ENCODE measurements at places on chromosomes 3 and 15.
A peak's percentile ranks its signal among the peaks of the same experiment; 100 is the strongest.

- no peak for DNase-seq
Observed at GRCh38 chr3:34475851-34476250, 677.4 kb downstream of the PDCD6IP start.

- no peak for DNase-seq
Observed at GRCh38 chr3:42638339-42638842, 15.1 kb upstream of the ZBTB47 start.

- DNase-seq, result no peak
Observed at GRCh38 chr3:122893754-122894668, 99.1 kb downstream of the SLC49A4 start.

GRCh38 chr3:133096900-133097613, 58.9 kb downstream of the TMEM108 start:
- no peak for DNase-seq

DNA sequence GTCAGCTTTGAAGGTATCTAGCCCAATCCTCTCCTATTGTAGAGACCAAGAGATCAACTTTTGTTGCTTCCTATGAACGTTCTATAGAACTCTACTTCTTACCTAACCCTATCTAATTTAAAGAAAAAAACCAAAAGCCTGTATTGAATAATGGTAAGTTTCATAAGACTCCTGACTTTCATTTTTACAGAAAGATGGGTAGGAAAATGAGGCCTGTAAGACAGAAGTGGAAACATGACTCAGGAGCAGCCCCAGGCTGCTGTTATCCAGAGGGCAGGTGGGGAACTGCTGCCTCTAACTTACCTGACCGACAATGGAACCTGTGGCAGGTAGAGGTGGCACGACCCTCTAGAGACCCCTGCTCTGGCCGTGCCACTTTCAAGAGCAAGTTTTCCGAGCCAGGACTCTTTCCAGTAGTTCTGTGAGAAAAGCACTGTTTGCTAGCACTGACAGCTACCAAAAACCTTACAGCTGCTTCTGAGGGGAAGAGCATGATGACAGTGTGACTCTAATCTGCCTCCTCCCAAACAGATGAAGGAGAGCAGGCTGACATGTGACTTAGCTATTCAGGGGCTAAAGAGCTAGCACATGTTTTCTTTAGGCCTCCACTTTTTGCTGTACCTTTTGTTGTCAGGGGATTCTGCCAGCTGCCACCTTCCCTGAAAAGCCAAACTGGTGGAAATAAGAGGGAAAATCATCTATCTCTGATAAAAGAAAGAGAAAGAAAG, 17.5 kb downstream of the POPDC2 start:
- DNase-seq, result peak; percentile 58

DNA sequence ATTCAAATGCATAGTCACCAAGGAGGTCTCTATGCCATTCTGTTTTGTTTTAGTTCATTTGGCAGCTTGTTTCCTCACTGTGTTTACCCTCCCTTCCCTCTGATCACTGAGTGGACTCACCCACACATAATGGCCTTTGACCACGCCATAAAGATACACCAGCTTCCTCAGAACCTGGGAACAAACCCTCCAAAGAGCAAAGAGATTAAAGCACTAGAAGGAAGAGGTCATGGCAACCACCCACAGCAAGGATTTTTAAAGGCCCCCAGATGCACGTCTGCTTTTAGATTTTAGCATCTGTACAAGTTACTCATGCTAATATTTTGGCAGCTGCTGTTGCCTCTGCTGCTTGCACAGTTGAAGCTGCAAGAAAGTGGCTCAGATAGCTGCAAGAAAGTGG, 47.9 kb upstream of the CADPS start:
- no peak for DNase-seq

GRCh38 chr3:132134611-132135010, 99.8 kb upstream of the CPNE4 start:
- DNase-seq, result no peak

- DNase-seq, result no peak
Observed at GRCh38 chr3:68997887-68998286, 15.6 kb downstream of the EOGT start.

- DNase-seq, result no peak
Observed at GRCh38 chr3:153285194-153285641, 123.2 kb downstream of the RAP2B start.

GRCh38 chr3:128322030-128323022, 144.4 kb downstream of the DNAJB8 start:
- peak; percentile 17 for DNase-seq

GRCh38 chr3:98885851-98886250, 15.6 kb downstream of the DCBLD2 start:
- DNase-seq, result no peak

GRCh38 chr3:138439646-138440045, 5.2 kb downstream of the ESYT3 start:
- DNase-seq, result no peak

DNA sequence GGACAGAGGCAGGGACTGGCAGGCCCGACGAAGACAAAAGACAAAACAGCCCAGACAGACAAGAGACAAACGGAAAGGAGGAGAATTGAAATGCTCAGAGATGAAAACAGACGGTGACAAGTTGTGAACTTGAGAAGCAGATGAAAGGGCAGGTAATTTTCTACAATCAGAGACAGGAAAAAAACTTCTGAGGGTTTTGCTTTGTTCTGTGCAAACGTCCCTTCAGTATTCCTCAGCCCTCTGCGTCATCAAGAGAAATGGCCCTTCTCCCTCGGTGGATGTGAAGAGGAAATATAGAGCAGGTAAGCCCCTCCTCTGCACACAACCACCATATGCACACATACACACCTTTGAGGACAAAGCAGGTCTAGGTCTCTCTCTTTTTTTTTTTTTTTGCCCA, 206.6 kb downstream of the UACA start:
- DNase-seq, result no peak

DNA sequence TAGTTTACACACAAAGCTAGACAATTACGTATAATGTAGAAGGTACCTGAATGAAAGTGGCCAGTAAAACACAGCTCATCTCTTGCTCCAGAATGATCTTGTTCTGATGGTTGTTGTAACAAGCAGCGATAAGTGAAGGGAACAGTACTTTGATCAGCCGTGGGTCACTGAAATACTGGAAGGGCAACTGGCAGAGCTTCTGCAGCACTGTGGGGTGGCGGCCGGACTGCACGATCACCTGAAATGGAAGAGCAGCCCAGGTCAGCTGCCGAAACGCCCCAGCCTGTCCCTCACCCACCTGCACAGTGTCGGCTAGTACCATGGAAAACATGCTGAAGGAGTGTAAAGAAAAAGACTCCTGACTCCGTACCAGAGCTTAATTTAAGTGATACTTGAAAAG, 17.3 kb downstream of the ISL2 start:
- DNase-seq, result no peak

DNA sequence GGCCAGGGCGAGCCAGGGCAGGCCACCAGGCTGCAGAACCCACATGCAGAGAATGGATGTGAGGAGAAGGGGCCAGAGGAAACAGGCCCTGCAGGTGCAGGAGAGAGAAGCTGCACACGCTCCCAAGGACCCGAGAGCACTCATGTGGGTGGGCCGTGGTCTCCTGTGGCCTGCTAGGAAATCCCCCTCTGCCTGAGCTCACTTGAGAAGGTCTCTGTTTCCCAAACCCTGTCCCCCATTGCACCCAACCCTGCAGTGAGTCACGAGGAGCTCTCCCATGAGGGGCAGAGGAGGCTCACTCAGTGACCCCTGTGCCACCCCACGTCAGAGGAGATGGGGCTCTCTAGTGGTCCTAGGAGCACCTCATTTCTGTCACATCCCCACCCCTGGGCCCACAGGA, 111.1 kb downstream of the KLF13 start:
- DNase-seq, result no peak

DNA sequence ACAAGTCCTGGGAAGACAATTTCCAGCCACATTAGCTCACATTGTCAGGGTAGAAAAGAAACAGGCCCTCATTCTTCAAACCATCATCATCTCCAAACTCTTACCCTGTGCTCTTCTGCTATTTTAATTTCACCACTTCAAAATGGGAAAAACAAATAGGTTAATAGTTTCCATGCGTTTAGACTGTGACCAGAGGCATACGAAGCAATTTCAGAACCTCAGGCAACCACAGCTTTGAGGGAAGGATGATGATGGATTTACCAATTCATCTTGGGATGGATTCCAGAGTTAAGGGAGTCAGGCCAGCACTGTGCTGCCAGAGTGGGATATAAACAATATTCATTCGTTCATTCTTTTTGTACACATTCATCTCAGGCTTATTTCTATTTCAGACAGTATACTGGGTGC, 307.8 kb upstream of the TPRG1 start:
- no peak for DNase-seq

DNA sequence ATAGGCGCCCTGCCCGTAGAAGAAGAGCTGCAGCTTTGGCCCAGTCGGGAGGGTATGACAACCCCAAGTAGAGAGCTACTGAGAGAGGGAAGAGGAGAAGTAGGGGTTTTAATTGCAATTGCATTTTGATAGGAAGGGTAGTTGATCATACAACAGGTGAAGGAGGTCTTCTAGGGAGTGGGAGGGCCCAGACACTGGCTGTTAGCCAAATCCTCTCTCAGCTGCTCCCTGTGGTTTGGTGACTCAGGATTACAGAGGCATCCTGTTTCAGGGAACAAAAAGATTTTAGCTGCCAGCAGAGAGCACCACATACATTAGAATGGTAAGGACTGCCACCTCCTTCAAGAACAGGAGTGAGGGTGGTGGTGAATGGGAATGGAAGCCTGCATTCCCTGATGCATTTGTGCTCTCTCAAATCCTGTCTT, 408.9 kb upstream of the THBS1 start:
- DNase-seq, result peak; percentile 85

DNA sequence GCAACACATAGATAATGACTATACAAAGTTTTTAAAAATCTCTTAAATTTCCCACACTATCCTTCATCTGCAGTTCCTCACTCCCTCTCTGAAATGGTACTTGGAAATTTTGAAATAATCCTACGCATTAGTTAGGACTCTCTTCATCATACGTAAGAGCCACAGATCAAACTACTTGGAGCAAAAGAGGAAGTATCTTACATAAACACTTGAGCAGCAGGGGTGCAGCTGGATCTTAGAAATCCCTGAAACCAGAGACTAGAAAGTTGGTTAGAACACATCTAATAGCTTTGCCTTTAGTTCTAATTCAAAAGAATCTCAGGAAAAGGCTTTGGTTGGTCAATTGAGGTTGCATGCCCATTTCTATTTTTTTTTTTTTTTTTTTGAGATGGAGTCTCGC, 38.8 kb upstream of the ZNF445 start:
- DNase-seq, result no peak

GRCh38 chr3:57646723-57647122, 46.2 kb downstream of the DENND6A start:
- DNase-seq, result peak; percentile 4

DNA sequence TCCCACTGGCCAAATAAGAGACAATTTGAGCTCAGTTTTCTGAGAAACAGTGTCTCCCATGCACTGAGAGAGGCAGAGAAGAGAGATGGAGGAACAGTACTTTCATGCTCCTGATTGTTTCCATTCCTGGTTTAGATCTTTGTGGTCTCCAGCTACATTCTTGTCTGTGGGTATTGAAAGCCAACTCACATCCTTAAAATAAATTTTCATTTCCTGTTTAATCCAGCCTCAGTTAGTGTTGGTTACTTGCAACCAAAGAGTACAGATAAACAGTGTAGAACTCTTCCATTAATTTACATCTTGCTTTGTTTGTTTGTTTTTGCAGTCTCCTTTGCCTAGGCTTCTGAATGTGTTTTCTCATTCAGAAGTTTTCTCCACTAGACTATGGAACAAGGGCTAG, 123.7 kb upstream of the CLSTN2 start:
- no peak for DNase-seq

DNA sequence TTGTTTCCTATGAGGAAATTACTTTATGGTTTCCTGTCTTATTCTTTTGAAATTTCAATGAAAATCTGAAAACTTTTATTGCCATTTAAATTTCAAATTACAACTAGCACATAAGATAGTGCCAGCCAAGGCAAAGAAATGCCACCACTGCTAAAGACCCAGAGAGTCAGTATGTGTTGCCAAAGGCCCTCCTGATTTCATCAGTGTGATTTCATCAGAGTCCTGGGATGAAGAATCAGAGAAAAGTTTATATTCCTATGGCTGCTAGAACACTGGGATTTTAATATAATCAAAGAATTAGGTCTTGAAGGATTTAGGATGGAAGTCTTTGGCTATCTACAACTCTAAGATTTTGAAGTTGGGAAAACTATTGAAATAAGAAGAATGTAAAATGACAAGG, 434.2 kb upstream of the CCDC54 start:
- DNase-seq, result no peak

DNA sequence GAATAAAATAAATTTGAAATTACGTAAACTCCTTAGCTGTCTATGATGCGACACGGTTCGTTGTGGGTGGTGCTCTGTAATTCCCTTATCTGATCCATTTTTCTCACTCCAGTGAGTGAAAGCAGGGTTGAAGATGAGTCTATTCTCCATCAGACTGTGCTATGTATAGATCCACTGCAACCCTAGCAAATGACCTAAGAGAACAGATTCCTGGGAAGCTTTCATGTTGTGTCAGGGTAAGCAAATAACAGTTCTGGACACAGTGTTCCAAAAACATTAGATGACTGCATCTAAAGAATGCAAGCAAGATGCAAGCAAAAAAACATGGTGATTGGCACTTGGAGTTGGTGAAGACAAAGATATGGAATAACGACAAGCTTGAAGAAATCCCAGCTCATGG, 239.3 kb downstream of the SLC9A9 start:
- no peak for DNase-seq

DNA sequence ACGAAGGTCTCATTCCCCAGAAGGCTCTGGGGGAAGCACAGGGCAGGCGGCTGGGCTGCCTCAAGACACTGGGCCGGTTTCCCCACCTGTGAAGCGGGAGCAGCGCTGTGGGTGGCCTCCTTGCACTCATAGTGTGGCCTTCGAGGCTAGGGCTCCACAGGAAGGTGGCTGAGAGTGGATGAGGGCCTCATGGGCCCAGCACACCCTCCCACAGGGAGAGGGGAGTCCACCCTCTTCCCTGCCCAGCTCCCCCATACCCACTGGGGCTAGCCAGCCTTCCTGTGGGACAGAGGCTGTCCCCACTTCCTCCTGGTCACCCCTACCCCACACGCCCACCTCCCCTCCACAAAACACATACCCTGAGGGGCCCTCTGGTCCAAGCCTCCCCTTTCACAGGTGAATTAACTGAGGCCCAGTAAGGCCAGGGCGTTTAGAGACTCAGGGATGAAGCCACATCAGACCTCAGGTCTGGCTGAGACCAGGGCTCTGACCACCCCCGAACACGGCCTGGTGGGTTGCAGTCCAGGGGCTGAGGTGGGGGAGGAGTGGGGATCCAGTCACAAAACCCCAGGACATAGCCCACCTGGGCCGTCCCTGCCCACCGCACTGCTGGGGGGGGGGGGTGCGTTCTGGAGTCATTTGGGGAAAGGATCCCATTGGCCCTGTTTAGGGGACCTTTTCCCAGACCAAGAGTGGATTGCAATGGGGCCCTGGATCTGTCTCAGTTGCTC, 1.1 kb downstream of the ANPEP start:
- DNase-seq, result no peak

GRCh38 chr3:54427941-54428871, 305.9 kb downstream of the CACNA2D3 start:
- DNase-seq, result peak; percentile 3

GRCh38 chr15:100972975-100973350, 53.8 kb downstream of the LRRK1 start:
- no peak for DNase-seq
